ENCODE measurements at places on chromosomes 1 and 21.
A peak's percentile ranks its signal among the peaks of the same experiment; 100 is the strongest.

GRCh38 chr1:211830055-211830327 lies 572 bp downstream of the LPGAT1 start:
- DNase-seq = no peak

DNA sequence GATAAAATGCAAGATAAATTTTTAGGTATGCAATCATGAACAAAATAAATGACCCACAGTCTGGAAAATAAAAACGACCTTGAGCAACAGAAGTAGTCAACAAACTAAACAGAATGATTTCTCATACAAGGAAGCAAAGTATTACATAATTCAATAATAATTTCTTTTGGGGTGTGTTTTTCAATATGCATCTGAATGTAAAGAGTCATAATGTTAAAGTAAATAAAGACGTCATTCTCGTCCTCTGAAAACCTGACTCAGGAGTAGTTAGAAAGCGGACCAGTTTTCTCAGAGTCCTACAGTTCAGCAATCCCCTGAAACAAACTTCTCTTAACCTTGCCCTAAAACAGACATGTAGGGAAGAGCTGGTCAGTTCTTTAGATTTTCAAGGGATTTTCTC lies 18.6 kb downstream of the CDC42BPA start:
- DNase-seq = no peak

DNA sequence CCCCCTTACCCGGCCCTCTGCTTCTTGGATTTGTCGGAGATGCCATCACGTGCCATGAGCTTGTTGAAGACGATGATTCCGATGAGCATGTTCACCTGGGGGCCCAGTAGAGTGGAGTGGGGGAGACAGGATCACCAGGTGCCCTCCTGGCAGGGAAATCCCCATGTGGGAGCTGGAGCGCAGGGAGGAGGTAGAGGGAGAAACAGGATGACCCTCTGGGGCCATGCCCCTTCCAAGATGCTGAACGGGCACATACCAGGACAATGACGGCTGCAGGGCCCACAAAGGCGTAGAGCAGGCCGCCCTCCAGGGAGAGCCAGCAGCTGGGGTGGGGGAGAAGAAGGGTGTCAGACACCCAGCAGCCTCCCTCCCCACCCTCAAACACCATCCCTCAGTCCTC lies 28.6 kb downstream of the ADGRB2 start:
- DNase-seq = no peak

DNA sequence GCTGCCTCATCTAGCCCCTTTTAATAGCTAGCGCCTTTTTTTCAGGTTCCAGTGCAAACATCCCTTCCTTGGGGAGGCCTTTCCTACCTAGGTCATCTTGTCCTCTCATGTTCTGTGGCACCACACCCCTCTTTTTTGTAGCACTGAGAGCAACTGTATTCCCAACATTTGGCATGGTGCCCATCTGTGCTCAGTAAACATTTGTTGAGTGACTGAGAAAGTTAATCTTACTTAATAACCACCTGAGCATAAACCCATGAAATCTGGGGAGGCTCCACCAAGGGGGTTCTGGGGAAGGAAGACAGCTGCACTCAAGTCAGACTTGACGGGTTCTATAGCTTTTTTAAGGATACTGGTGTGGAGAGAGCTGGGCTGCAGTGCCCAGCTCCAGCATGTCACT lies 90.0 kb downstream of the NOS1AP start:
- no peak for DNase-seq

- peak; percentile 42 for DNase-seq
Observed at GRCh38 chr1:87117761-87118368, 203.4 kb downstream of the HS2ST1 start.

GRCh38 chr1:183622884-183623785 lies 12.4 kb downstream of the ARPC5 start:
- no peak for DNase-seq

- no peak for DNase-seq
Observed at GRCh38 chr1:156845055-156845952, 13.6 kb downstream of the INSRR start.

DNA sequence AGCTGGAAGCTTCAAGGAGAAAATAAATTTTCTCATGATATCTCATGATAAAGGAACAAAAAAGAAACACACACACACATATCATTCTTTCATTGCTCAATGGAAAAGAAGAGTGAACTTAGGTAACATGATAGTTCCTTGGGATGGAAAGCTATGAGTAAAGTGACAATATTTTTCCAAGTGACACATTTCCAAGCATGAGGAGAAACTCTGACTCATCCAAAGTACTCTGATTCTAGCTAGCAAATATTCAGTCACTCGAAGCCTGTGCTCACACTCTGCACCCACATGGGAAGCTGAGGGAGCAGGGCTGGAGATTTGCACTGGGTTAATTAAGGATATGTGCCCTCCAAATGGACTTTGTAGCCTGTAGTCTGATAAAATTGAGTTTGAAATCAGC lies 222.4 kb downstream of the LRRC40 start:
- DNase-seq = no peak

DNA sequence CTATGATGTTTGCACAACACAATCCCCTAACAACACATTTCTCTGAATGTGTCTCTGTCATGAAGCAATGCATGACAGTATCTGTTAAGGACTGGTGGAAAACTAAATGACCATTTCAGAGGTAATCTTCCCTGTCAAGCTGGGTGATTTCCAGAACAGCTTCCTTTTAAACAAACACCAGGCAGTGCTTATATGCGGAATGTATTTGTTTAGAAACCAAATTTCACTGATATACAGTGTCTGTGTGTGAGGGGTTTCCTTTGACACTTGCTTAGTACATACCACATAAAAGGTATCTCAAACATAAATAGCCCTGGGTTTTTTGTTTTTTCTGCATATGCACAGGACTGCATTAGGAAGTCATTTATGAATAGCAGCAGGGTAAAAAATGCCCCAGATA lies 95.6 kb downstream of the TGFBR3 start:
- DNase-seq = no peak

DNA sequence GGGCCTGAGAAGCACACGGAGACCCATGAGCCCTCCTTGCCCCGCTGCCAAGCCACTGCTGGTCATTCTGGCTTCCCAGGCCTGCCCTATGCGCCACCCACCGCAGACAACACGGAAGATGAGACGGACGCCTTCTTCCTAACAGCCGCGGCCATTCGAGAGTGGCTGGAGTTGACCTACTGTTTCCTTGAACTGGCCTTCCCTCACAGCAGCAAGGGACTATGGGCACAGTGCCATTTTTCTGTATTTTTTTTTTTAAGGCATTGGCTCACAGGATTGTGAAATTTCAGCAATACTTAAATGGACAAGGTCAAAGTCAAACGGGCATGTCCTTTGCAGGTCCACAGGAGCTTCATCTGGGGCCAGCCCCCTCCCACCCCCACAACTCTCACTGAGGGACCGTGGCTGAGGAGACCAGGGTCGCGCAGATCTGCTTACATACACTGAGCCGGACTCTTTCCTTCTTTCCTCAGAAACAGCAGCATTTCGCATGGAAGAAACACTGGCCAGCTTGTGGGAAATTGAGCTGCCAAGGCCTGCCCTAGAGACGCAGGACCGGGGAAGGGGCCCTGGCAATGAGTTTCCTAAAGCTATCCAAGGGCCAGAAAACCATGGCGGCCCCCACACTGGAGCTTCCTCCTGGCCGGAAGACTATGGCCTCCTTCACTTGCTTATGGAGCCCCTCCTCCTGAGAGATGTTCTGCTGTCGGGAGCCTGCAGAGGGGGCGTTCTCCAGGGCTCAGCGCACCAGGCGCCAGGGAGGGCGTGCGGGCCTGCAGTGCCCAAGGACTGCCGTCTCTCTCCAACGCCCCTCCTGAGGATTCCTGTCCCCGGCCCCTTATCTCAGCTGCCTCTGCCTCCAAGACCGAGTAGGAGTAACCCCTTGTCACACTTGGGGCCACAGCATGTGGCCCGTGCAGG lies 98.9 kb downstream of the PGBD5 start:
- DNase-seq = no peak

DNA sequence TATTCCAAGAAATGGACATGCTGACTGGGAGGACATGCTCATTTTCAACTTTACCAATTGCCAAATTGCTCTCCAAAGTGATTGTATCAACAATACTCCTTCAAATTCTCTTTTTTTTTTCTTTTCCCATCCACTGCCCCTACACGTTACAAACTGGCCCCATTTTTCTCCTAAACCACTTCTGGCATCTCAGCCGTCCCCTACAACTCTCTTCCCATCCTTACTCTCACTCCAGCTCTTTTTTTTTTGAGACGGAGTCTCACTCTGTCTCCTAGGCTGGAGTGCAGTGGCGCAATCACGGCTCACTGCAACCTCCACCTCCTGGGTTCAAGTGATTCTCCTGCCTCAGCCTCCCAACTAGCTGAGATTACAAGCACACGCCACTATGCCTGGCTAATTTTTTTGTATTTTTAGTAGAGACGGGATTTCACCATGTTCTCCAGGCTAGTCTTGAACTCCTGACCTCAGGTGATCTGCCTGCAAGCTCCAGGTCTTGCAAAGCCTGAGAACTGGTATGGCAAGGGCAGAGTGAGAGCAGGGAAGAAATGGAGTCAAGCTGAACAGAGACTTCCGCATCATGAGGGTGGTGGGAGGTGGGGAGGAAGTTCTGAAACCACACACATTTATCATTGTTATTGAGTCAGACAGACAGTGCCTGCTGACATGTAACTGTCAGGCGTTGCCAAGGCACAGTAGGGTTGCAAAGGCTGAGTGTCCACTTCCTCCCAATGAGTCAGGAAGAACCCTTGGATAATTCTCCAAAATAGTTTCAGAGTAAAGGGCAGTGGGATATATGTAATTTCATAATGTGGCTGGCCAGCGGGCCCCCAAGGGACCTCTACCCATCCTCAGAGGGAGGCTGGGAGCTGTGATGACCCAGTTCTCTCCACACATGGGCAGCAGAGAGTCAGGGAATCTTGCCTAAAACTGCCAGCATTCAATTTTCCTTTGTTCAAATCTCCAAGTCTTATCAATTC lies 17.4 kb downstream of the CELA3A start:
- peak; percentile 79 for DNase-seq

- no peak for DNase-seq
Observed at GRCh38 chr1:33931111-33931475, 67.2 kb downstream of the HMGB4 start.

DNA sequence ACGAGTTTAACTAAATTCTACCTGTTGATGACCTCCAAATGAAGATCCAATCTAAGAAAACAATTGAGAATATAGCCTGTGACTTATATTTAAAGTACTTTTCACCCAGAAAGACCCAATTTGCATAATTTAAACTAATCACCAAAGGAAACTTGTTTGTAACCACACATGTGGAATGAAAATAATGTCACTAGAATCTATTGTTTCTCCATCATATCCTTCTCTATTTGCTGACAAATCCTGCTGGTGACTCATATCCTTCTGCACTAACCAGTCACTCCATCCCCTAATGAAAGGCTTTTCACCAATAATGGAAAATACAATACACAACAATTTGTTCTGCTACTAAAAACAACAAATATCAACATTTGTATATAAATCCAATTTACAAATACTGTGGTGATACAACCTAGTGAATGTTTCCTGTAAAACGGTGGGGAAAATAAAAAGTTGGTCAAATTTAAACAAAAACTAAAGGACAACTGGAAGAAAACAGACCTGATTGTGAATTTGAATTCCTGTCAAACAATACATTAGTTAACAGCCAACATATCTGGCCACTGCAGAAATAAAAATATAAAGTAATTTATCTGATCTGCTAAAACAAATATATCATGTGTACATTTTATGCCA lies 6.5 kb downstream of the PTP4A2 start:
- DNase-seq = no peak

DNA sequence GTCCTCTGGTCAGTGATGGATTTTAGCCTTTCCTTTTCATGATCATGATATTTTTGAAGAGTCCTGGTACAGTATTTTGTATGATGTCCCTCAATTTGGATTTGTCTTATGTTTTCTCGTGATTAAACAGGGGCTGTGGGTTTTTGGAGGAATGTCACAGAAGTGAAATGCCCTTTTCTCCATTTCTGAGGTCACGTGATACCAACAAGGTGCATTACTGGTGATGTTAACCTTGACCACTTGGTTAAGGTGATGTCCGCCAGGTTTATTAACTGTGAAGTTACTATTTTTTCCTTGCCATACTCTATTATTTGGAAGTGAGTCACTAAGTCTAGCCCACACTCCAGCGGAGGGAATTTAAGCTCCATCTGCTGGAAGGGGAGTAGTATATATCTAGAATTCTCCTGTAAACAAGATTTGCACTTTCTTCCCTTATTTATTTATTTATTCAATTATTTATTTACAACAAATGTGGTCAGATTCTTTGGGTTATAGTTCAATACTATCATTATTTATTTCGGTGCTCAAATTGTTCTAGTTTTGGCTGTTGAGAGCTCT lies 123.4 kb downstream of the HIVEP3 start:
- DNase-seq = peak; percentile 35

Measured in fibroblast of skin of left quadriceps (primary cell).